ENCODE measurements at places on chromosomes 5 and 9.

DNA sequence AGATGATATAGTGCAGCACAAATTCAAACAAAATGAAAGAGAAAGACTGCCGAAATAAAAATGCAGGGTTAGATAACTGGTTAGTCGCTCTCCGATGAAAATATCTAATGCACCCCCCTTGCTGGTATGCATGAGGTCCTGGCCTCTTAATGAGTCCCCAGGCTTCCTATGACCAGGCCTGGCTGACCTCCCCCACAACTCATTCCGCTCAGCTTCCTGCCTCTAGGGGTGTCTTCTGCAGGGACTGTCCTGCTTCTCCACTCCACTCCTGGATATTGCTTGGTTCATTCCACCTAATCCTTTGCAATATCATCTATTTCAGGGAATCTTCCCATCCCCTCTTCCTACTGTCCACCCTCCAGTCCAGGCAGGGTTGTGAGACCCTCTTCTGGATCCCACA is 341.8 kb downstream of the ASTN2 start:
- no peak for DNase-seq

GRCh38 chr5:69084903-69085302 is 8.9 kb upstream of the SLC30A5 start:
- DNase-seq, result no peak

GRCh38 chr5:39780347-39780746 is 355.6 kb upstream of the DAB2 start:
- DNase-seq, result no peak

DNA sequence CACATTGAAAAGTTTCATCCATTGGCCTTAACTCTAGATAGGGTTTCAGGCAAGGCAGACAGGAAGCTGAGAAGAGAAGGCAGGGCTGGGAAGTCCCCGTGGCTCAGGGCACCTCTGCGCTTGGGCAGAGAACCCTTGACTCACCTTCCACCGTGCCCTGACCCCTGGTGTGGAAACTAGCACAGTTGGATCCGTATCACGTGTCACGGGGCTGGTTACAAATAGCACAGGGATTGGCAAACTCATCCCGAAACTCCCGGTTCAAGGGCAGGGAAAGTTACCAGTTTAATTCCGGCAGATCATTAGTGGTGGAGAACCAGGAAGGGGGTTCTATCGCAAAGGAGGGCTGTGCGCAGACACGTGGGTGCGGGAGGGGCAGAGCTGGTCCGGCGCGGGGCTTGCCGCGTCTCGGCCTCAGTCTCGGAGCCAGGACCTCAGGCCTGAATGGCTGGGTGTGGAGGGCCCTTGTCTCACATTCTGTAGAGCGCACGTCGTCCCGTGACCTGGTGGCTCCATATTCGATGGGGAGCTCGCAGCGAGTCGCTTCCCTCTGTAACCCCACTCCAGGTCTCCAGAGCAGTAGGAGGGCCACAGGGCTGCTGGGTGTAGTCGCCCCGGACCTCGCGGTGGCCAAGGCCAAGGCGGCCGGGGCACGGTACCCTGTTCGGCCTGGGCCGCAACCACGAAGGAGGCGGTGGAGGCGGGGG is 771 bp upstream of the TMEM171 start:
- no peak for DNase-seq

DNA sequence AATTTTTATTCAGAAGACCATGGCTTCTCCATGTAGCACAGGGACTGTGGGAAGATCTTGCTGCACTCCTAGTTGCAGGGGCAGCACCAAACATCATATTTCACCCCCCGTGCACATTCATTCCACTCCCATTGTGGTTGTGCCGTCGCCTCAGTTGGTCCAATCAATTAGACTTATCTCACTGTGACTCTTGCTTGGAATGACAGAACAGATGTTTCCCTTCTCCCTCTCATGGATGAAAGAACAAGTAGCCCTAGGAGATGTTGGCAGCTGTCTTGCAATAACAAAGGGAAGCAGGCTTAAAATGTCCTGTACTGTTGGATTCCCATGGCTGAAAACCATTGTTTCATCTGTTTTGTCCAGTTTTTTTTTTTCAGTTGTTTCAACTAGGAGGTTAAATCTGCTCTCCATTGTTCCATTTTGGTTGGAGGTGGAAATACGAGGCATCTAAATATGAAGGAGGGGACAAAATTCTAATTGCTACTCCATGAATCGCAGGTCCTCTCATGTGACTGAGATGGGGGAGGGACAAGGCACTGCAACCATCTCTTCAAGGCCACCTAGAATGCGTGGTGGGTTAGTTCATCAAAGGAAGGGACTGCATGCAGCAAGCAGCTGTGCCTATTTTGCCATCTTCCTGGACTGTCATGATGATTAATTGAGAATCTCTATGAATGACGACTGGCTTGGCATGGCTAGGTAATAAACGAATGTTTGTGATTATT is 214.4 kb downstream of the NSG2 start:
- DNase-seq, result no peak

GRCh38 chr5:16067415-16067814 is 112.2 kb downstream of the MARCHF11 start:
- no peak for DNase-seq

DNA sequence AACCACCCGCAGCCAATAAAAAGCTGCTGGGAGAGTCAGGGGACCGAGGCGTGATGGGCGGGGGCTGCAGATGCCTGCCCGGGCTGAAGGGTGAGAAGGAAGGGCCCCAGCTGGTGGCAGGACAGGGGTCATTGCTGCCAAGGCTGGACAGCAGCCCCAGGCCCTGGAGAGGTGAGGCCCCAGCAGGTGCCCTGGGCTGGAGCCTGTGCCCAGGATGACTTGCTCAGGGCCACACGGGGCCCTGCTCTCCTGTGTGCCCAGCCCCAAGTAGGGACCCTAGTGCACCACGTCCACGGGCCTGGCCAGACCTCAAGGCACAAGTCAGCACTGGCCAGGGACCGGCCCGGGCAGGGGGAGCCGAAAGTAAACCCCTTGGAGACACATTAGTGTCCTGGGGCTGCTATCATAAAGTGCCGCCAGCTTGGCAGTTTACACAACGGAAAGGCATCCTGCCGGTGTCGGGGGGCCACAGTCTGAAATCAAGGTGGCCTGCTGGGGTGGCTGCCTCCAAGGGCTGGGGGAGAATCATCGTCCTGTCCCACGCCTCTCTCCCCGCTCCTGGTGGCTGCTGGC is 22.0 kb downstream of the LHX3 start:
- DNase-seq, result no peak

DNA sequence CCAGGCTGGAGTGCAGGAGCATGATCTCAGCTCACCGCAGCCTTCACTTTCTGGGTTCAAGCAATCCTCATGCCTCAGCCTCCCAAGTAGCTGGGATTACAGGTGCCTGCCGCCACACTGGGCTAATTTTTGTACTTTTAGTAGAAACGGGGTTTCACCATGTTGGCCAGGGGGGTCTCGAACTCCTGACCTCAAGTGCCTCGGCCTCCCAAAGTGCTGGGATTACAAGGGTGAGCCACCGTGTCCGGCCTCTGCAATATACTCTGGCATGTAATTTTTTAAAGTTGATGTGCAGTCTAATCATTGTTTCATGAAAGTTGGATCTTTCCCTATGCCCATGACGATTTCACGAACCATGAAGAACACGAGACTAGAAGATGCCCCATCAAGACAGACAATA is 28.6 kb upstream of the PPP1R26 start:
- DNase-seq, result no peak

- no peak for DNase-seq
Observed at GRCh38 chr5:133627180-133627579, 14.8 kb upstream of the FSTL4 start.

GRCh38 chr9:74887041-74887980 is at the start of gene TRPM6:
TSS of gene TRPM6 (minus strand) at chr9:74887921. CDS start at chr9:74887856, 65 bp downstream.
- no peak for DNase-seq

DNA sequence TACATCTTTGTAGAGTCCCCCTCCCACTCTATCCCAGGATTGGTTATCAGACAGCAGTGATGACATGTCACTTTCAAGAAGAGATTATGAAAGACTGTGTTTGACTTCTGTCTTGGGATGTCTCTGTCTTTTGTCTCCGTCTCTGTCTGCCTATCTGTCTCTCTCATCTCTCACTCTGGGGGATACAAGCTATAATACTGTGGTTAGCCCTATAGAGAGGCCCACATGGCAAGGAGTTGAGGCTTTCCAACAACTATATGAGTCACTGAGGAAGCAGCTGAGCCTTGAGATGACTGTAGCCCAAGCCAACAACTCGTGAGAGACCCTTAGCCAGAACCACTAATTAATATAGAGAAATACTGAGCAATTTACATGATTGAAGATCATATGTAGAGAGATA is 284.8 kb downstream of the PDE4D start:
- DNase-seq, result no peak

DNA sequence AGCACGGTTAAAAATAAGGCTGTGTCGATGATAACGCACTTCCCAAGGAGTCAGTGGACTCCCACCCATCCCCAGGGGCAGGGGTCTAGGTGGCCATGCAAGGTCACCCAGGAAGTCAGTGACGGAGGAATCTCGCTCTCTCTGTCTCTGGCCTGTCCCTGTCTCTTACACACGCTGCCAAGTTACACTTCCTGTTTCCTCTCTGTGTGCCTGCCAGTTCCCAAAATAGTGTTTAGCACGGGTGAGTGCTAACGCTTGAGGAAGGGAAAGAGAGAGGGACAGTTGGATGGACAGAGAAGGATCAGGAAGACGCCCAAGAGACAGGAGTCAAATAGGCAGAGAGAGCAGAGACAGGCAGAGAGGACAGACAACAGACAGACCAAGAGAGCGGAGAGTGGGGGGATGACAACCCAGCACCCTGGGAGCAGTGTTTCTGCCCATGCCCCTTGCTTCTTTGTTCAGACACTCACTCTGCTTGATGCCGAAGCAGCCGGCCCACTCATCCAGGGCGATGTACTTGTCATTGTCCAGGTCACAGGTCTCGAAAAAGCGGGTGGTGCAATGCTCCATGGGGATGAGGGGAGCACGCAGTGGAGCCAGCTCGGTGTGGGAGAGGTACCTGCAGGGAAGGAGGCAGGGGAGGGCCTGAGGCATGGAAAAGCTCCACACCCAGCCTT is 23.0 kb downstream of the SPARC start:
- no peak for DNase-seq

- DNase-seq, result no peak
Observed at GRCh38 chr5:30194595-30194994, 998.9 kb upstream of the CDH6 start.

DNA sequence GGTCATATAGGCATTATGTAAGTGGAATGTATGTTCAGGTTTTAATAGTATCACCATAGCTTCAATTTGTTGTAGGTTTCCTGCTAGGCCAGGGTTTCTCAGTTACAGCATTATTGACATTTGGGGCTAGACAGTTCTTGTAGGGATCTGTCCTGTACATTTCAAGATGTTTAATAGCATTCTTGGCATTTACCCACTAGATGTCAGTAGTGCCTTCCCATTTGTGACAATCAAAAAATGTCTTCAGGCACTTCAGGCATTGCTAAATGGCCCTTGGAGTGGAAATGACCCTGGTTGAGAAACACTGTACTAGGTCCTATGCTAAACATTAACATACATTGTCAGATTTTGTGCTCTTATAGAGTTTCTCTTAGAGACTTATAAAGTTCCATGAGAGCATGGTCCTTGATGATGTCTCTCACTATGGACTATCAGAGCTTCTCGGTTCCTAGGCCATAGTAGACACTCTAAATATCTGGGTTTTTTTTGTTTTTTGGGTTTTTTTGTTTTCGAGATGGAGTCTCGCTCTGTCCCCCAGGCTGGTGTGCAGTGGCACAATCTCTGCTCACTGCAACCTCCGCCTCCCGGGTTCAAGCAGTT is 1.4 kb downstream of the KIF20A start:
- DNase-seq, result no peak

- no peak for DNase-seq
Observed at GRCh38 chr5:1222147-1222546, 3.0 kb upstream of the SLC6A18 start.

DNA sequence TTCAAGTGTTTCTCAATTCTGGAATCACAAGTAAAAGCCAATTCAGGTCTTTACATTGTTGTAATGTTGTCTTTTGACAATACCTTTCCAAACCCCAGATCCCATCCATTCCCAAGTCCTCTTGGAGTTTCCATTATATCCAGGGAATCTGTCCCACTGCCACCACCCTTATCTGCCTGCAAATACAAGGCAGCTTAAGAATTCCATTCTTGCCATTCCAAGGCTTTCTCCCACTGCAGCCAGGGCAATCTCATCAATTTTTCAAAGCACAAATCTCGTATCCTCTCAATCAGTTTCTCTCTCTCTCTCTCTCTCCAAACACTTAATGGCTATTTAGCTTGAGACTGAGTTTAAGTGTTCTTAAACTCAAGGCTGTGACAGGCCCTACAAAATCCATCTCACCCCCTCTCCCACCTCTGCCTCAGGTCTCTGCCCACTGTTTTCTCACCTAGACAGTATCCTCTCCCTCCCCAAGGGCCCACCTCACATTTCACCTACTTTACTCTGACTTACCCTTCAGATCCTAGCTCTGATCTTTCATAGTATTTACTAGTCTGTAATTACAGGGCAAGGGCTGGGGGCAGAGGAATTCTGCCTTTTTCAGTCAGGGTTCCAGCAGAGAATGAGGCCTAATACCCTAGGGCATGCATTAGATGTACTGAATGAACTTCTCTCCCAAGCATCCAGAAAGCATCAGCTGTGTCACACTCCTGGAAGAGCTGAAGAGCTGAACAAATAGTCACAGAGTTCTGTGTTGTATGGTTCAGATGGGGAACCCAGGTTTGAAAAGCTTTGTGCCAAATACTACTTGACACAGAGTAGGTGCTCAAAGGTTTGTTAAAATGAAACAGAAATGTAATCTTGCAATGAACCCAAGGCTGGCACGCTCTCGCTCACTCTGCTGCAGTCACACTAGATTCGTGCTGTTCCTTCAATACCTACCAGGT is 46.0 kb downstream of the RAPGEF1 start:
- DNase-seq, result no peak

- no peak for DNase-seq
Observed at GRCh38 chr5:162573758-162574157, 506.2 kb downstream of the GABRG2 start.

DNA sequence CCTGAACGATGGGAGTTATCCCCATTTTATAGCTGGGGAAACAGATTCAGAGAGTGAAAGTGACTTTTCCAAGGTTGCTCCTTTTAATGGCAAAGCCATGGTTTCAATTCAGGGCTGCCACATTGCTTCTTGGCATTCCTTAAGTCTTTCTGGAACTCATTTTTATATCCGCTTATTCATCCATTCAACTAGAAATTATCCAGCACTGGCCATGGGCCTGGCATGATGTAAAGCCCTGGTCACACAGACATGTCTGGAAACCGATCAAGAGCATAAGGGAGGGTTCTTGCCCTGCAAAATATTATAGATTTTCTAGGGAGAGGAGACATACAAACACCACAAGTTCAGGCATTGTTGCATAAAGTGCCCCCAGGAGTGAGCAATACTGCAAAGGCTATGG is 43.0 kb upstream of the COL15A1 start:
- DNase-seq, result no peak

- no peak for DNase-seq
Observed at GRCh38 chr5:13662626-13663025, 281.9 kb downstream of the DNAH5 start.

Measured in activated CD8-positive, alpha-beta memory T cell treated with anti-CD3 and anti-CD28 coated beads for 4 hours (primary cell).